NCI-H2081 (cell line): ENCODE measurements at places on chromosomes 16 and 17.

DNA sequence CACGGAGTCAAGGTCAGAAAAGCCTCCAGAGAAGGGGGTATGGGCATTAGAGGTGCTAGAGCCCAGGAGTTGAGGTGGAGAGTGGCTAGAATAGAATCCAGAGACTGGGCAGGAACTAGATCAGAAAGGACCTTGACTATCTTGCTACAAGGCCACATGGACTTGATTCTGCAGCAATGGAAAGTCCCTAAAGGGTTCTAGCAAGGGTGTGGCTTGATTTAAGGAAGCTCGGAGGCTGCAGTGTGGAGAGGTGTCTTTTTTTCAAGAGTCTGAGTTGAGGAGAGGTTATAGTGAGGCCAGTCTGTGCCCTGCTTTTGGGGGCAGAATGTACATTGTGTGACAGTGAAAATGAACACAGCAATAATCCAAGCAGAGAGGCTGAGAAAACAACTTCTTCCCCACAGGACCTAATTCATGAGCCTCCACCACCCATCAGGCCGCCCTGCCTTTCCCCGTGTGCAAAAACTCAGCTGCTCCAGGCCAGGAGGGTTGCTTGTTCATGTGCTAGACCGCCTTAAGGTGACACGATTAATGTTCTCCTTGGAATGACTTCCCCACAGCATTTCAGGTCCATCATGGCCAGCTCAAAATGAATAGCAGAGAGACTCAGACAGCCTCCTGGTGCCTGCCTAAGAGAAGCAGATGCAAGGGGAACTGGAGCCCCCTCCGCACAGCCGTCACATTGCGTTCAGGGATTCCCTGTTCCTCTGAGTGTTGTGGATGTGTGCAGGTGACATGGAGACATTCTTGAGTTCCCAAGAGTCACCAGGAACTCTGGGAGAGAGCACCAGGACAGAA, 8.7 kb upstream of the BEAN1 start:
- DNase-seq, result no peak

DNA sequence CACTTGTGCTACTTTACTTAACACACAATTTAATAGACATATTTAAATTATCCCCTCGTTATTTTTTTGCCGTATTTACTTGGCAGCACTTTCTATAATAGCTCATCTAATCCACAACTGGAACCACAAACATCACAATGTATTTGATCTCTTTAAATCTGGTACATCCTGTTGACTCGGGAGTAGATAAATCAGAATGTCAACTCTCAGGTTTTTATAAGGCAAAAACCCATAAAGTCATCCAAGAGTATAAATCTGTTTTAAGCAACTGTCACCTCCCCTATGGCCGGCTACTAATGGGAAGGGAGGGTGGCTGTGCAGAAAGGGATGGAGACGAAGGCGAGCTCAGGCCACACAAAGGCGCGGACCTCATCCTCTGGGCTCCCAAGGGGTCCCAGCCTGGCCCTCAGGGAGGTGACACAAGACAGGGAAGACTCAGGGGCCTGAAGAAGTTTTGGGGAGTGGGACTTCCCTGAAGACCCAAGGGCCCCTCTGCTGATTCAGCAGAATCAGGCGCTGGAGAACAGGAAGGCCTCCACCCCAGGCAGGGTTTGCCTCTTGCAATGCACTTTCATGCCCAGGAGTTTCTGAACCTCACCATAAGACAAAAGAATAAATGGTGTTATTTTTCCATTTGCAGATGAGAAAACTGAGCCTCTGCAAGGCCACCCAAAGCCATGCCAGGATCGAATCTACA, 122.5 kb downstream of the ZNF423 start:
- DNase-seq, result no peak

- DNase-seq, result no peak
These were observed 1.6 kb upstream of the SLC5A10 start for GRCh38 chr17:18950346-18950745.

DNA sequence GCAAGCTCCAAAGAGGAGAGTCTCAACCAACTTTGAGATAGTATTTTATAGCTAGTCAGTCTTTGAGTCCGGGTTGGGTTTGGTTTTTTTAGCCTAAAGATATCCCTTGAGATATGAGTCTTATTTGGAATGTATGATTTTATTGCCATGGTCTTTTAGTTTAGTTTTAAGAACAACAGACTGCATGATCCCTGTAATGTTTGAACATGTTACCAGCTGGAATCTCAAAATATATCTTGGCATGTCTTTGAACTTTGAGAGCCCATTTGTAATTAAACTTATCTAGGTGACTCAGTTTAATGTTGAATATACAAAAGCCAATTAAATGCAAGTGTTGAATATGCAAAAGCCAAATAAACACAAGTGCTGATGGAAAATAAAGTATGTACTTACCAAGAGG, 100.6 kb downstream of the TANGO6 start:
- no peak for DNase-seq

- DNase-seq, result no peak
These were observed 421.1 kb upstream of the C16orf82 start for GRCh38 chr16:26645614-26646013.

GRCh38 chr16:27500801-27501200, 48.9 kb downstream of the GTF3C1 start:
- DNase-seq, result no peak

GRCh38 chr17:58184986-58185761, 7.4 kb upstream of the EPX start:
- no peak for DNase-seq

DNA sequence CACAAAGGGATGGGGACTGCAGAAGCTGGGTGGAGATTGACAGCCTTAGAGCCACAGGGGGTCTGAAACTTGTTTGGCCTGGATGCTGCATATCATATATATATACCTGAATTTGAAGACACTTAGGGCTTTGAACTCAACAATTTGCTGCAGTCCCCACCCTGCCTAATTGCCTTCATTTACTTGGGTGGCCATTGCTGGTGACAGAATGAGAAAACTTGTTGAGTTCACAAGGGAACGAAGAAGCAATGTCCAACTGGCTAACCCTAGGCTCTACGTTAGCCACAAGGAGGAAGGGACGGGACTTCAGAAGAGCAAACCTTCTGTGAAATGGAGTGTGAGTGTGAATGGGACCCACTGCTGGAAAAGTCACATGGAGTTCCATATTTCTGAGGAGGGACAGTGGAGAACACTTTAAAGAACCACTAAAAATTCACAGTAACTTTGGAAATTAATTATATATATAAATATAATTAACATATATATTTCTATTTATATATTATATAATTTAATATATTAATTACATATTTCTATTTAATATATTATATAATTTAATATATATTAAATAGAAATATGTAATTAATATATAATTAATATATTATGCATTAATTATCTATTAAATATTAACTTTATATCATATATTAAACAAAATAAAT, 215.3 kb upstream of the SOX9 start:
- no peak for DNase-seq

GRCh38 chr17:8825802-8826201, 26.6 kb upstream of the MFSD6L start:
- DNase-seq, result no peak

DNA sequence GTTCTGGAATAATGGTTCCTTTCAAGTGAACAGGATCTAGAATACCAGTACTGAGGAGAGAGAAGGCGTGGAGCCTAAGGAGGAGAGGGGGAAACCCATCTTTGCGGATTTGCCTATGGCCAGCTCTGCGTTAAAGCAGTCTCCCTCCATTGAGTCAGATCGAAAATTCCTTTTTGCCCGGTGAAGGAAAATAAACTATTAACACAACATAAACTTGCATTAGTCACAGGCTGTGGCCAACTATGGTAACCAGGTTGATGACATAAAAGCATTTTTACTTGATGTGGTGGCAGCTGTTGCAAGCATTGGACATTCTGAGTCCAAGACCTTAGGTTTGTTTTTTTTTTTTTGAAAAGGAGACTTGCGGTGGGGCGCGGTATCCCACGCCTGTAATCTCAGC, 8.9 kb downstream of the LDAF1 start:
- no peak for DNase-seq

DNA sequence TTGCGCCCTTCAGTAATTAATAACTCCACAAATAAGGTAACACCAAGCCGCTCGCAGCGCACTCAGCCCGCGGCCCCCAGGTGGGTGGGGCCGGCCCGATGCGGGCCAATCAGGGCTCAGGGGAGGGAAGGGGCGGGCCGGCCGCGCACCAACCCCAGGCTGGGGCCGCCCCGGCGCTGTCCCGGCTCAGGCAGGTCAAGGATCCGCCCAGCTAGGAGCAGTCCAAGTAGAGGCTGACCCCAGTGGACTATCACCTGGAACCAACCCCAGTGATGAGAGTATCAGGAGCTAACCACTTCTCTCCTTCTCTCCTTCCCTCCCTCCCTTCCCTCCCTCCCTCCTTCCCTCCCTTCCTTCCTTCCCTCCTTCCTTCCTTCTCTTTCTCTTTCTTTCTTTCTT, 110.8 kb downstream of the C16orf78 start:
- DNase-seq, result no peak

DNA sequence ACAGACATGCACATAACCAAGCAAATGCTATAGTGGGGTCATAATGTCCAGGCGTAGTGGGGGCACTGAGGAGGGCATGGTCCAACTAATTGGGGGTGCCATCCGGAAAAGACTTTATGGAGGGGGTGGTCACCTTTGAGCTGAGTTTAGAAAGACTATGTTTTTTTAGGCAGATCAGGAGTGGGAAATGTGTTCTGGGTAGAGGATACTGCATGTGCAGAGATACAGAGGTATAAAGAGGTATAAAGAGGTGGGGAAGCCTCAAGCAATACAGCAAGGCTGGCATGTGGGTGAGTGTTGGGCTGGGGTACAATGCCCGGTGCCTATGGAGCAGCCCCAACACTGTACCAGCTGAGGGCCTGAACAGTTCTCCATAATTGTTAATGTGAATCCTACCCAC, 53.1 kb downstream of the SPACA3 start:
- DNase-seq, result no peak

GRCh38 chr17:80986046-80986445, 5.6 kb upstream of the CHMP6 start:
- no peak for DNase-seq

DNA sequence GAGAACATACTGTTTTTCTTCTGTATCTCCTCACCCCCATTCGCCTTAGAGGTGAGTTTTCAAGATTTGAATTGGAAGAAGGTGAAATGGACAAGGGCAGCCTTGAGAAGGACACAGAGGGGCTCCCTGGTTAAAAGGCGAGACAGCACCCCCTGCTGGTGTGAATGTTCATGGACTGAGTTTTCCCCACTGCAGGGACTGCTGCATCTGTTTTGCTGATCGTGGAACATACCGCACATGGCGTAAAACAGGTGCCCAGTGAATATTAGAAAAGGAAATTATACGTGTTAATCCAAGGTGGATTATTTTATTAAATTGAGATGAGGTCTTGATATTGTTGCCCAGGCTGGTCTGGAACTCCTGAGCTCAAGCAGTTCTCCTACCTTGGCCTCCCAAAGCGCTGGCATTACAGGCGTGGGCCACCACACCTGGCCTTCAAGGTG, 54.5 kb downstream of the NDE1 start:
- peak; percentile 57 for DNase-seq

DNA sequence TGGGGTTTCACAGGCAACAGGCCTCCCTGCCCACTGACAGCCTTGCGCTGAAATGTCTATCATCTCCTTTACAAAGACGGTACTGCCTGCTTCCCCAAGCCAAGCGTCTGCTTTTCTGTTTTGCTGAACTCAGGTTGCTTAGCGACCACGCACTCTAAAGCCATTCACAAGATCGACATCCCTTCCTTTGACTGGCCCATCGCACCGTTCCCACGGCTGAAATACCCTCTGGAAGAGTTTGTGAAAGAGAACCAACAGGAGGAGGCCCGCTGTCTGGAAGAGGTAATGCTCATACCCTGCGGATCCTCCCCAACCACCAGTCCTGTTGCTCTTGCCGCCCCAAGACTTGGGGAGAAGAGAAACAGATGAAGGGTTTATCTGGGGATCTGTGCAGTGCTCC, 28.7 kb downstream of the TMEM186 start:
- DNase-seq, result no peak

GRCh38 chr17:55264278-55264644, 499 bp upstream of the HLF start:
- DNase-seq, result peak; percentile 53

DNA sequence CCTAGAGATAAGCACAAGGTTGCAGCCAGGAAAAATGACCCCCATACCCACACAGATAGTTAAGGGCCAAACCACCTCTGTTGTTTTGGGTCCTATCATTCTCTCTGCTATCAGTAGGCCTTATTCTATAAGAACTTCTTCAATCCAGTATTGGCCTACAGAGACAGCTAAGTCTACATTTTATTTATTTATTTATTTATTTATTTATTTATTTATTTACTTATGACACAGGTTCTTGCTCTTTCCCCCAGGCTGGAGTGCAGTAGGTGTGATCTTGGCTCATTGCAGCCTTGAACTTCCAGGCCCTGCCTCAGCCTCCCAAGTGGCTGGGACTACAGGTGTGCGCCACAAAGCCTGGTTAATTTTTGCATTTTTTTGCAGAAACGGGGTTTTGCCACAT, 7.5 kb upstream of the MAPT start:
- no peak for DNase-seq

GRCh38 chr16:2148714-2149629, 547 bp downstream of the RAB26 start:
- DNase-seq, result no peak
